Stimulated activated CD8-positive, alpha-beta memory T cell treated with anti-CD3 and anti-CD28 coated beads, Interleukin-12 subunit alpha, Interleukin-12 subunit beta, amount 100 ng/mL, for 4 hours (primary cell): ENCODE measurements at places on chromosomes 5 and 9.

DNA sequence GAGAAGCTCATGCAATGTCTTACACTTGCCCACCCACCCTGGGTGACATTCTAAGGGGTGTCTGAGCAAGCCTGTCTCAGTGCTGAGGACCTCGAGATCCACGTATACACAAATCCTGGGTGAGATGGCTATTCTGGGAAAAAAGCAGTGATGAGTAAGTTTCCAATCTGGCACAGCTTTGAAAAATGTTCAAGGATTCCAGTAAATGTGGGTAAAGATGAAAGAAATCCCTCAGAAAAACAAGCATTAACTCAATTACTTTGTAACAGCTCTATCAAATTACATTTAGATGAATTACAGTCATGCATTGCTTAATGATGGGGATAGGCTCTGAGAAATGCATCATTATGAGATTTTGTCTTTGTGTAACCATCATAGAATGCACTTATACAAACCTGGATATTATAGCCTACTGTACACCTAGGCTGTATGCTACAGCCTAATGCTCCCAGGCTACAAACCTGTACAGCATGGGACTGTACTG is 26.9 kb downstream of the GOLM1 start:
- no peak for DNase-seq

DNA sequence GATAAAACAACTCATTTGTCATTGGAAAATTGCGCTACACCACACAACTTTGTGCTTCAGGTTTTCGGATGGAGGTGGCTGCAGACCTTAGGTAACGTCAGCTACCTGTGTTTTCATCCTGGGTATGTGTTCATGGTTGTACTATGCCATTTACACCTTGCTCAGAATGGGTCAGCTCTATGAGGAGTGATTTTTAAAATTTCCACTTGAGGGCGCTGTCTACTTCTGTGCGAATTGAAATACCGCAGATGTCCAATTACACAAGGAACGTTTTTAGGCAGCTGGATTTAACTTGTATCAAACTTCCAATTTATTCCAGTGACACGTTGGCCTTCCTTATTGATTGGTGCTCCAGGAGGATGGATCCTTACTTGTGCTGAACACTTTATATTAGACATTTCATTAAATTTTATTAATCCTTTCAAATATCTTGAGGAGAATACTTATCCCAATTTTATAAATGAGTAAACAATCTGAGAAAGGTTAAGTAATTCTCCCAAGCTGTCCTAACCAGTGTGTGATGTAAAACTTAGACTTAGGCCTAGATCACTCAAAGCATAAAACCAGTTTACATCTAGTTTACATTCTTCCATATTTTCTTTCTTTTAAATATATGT is 23.4 kb downstream of the DMRTA1 start:
- DNase-seq = no peak

DNA sequence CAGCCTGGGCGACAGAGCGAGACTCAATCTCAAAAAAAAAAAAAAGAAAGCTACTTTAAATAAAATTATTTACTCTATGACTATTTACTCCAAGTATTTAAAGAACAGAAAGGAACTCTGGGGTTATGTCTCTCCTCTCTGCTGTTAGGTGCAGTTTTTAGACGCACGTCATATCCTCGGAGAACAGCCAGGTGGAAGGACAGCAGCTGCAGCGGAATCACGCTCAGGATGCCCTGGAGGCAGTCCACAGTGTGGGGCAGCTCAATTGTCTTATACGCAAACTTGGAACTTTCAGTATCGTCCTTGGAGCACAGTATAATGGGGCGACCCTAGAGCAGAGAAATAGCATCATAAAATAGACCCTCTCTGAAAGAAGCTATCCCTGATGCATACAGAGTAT is 10.4 kb upstream of the MAPK9 start:
- no peak for DNase-seq

DNA sequence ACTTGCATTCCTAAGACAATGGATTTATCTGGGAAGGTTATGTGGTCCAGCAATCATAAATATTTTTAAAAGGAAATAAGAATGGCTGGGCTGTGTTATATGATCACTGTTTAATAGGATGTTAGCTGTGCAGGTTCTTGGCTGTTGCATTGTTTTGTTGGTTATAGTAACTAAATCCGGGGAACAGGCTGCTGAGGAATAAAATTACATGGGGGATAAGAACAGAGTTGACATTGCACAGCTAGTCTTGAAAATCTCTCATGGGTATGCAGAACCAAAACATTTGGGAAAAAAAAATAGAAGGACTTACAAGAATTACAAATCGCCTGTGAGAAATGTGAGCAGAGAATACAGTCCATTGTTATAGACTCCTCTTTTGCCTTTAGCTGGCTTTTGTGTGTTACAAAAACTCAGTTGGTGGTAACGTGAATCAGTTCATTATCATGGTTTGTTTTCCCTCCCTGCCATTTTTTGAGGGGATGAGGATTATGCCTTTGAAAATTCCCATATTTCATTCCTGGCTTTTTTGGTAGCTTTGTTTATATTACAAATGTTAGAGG is 375.3 kb upstream of the DAB2 start:
- no peak for DNase-seq
